Astrocyte of the hippocampus (primary cell): ENCODE measurements at places on chromosomes 7 and 10.

GRCh38 chr7:69090936-69091335, 507.3 kb upstream of the AUTS2 start:
- DNase-seq, result no peak

- peak; percentile 81 for DNase-seq
Observed at GRCh38 chr10:69474742-69475432, 23.6 kb downstream of the TSPAN15 start.

DNA sequence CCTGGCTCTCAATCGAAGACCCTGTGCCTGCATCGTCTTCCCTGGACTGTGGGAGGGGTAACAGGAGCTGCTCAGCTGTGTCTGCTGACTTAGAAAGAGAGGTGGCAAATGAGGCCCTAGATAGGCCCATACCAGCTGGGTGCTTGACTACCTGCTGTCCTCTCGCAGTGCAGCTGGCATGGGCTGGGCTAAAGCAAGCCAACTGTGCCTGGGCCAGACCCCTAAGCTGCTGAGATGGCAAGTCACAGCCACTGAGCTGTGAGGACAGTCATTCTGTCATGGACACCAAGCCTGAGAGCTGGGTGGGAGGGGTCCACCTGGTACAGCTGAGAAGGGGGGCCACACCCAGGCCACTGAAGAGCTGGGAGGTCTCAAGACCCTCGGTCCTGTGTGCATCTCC, 45.8 kb upstream of the AQP1 start:
- no peak for DNase-seq

DNA sequence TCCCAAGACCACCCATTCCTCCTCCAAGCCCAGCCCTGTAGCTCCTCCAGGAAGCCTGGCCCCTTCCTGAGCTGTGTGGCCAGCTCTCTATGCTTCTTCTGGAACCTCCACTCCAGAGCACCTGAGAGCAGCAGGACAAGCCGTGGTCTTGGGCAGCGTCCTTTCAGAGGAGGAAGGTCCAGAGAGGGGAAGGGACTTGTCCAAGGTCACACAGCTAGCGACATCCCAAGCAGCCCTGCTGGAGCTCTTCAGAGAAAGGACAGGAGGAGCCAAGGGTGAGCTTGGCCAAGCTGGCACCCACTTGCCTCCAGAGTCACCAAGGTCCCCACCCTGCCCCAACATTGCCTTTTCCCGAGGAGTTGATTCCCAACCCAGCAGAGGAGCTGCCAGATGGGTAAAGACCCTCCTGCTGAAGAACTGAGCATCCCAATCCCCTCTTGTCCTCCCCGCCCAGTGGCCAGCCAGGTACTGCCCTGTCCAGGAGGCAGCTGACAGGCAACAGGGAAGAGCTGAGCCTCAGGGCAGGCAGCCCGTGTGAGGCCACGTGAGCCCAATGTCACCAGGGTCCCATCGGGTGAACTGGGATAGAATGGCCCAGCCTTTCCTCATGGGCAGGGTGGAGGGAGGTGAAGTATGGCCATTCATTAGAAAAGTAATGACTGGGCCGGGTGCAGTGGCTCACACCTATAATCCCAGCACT, 46.2 kb downstream of the UNC5B start:
- no peak for DNase-seq

DNA sequence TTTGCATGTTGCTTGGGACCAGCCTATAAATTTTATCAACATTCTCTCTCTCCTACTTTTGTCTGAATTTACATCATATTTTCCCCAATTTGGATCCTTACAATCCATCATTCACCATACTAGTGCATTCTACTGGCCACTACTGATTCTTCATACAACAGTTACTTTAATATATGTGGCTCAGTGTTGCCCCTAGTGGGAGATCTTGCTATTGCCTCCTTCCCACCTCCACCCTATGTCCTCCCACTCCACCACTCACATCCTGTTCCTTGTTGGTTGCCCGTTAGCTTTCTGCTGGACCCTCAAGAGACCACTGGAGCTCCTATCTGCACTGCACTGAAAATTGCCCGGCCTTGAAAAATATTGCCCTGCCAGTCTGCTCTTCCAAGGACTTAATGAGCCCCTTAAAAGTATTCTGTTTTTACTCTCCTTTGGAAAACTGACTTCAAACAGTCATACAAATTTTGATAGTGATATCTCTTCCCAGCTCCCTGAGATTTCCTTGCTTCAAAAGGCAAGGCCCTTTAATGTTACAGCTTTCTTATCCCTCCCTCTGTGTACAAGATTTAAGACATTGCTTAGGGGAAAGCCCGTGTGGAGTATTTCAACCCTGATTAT, 243.2 kb upstream of the TMEM229A start:
- DNase-seq, result peak; percentile 22

GRCh38 chr7:158239290-158239981, 348.2 kb downstream of the PTPRN2 start:
- DNase-seq, result peak; percentile 27

GRCh38 chr10:100076750-100077149, 4.9 kb downstream of the CPN1 start:
- no peak for DNase-seq

GRCh38 chr10:43199684-43200537, 61.7 kb downstream of the CSGALNACT2 start:
- no peak for DNase-seq

DNA sequence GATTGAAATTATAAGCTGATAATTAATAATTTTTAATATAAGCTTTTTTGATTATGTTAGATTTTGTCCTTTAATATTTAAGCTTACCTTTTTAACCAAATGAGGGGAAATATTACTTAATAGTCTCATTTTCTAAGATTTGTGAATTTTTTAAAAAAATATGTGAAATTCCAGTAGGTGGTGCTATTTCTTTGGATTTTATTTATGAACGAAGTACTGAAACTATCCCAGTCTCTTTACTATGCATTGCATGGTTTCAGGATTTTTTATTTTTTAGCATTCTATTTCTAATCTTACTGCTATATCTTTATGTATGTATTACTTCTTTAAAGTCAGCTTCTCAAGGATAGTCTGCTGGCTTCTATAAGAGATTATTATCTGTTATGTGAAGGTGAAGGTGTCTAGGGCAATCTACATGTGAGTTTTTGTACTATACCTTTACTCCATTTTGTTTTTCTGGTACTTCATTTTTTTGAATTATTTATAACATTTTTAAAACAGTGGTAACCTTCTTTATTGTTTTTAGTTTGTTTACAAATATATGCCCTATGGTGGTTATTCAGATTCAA, 78.3 kb downstream of the ATRNL1 start:
- DNase-seq, result peak; percentile 7

- no peak for DNase-seq
Observed at GRCh38 chr7:7395785-7396184, 139.9 kb downstream of the COL28A1 start.

DNA sequence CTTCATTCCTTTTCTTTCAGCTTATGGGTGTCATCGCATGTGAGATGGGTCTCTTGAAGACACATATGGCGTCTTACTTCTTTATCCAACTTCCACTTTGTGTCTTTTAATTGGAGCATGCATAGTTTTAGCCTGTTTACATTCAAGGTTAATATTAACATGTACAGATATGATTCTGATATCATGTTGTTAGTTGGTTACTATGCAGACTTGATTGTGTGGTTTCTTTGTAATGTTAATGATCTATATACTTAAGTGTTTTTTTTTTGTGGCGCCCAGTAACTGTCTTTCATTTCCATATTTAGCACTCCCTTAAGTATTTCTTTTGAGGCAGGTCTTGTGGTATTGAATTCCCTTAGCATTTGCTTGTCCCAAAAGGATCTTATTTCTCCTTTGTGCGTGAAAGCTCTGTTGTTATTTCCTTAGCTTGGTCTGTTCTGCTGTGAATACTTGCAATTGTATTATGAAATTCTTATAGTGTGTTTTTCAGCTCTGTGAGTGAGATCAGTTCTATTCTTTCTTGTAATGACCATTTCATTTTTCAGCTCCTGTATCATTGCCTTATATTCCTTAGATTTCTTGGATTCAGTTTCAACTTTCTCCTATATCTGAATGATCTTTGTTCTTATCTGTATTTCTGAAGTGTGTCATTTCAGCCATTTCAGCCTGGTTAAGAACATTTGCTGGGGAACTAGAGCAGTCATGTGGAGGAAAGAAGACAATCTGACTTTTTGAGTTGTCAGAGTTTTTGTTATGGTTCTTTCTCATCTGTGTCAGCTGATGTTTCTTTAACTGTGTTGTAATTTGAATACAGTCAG, 88.4 kb downstream of the ABCA13 start:
- no peak for DNase-seq

- peak; percentile 69 for DNase-seq
Observed at GRCh38 chr7:141649137-141649864, 52.7 kb downstream of the DENND11 start.

DNA sequence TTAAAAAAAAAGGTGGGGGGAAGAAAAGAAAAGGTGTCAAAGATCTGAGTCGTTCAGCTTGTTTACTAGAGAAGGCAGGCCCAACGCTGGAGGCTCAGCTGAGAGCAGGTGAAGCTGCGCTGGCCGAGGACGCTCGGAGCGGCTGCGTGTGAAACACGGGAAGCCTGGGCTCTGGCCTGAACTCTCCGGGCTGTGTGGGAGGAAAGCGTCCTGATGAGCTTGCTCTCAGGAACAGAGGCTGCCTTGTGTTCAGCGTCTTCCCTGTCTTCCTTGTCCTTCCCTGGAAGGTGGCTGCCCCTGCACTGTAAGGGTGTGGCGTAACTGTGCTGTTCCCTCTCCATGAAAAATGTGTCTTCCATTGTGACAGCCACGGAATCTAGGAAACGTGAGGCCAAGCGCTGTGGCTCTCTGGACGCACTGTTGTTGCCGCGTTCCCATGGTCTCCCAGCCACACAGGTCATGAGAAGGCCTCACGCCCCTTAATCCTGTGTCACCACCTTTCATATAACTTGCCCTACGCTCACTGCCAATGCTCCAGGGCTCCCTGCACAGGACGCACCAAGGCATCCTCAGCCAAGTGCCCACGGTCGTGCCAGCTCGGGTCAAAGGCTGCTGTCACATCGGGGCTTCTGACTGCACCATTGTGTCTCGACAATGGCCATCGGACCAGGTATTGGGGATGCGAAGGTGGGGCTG, 15.8 kb downstream of the IL15RA start:
- no peak for DNase-seq

DNA sequence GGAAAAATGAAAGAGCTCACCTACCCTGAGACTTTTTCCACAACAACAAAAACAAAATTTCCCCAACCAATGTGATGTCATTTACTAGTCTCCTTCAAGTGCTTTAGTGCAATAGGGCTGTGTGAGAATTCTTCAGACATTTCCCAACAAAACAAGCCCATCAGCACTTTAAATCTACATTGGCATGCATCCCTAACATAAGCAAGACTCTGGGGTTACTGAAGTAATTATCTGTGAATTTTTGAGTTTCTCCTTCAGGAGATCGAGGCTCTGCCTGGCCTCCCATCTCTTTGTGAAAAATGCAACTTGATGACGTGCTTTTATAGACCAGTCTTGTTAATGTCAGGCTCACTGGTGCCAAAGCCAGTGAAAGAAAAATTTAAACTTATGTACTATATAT, 255.6 kb downstream of the GFRA1 start:
- DNase-seq, result no peak

GRCh38 chr7:70573071-70573661, 558.8 kb upstream of the GALNT17 start:
- peak; percentile 83 for DNase-seq

DNA sequence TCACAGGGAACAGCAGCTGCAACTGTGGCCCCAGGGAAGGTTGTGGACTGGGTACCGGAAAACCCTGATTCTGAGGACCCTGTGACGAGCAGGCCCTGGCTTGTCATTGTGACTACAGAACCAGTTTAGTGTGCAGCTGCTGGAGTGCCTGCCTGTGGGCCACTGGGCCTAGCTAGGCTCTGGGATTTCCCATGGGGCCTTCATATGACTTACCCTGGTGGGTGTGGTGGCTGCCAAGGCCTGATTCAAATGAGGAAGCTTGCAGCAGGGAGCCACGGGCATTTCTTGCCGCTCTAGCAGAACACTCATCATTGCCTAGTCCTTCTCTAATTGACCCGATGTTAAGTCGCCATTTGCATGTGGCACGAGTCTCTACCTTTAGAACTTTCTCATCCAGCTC, 14.7 kb upstream of the CAMK2G start:
- DNase-seq, result peak; percentile 80

GRCh38 chr7:117322741-117323304, at the start of gene WNT2:
Gene WNT2 (minus strand): TSS chr7:117323058. CDS start chr7:117322989, 69 bp downstream.
- DNase-seq, result peak; percentile 58

- no peak for DNase-seq
Observed at GRCh38 chr7:66627881-66628360, 760 bp upstream of the KCTD7 start.

DNA sequence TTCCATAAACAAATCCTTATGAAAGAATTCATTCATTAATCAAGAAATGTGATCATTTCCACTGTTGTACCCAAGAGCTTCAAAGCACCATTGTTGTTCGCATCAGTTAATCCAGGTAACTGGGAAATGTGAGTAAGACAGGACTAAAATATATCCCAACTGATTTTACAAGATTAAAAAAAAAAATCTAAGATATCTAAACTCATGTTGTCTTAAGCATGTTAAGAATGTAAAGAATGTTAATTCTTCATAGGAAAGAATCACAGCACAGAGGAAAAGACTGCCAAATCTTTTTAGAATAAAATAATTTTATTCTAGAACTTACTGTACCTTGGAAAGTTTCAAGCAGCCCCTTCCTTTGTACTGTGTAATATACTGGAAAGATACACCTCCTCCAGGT, 16.4 kb downstream of the FZD1 start:
- DNase-seq, result no peak

DNA sequence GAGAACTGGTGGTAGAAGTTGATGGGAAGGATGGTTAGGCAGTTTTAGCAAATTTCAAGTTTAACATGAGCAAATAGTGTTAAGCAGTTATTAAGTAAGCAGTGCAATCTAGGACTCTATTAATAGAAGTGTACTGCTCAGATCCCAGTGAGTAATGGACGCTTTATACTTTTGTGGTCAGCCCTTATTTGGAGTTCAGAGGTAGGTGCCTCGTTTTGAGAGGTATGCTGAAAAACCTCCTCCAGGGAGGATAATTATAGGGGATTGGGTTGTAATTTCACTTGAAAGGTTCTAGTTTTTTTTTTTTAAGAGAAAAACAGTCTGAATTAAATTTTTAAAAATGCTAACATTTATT, 33.5 kb upstream of the CCDC7 start:
- DNase-seq, result peak; percentile 67

GRCh38 chr7:91940572-91941341, at the start of gene AKAP9:
Gene AKAP9 (plus strand): TSS chr7:91940862. CDS start chr7:91941100, 238 bp downstream.
- peak; percentile 92 for DNase-seq

DNA sequence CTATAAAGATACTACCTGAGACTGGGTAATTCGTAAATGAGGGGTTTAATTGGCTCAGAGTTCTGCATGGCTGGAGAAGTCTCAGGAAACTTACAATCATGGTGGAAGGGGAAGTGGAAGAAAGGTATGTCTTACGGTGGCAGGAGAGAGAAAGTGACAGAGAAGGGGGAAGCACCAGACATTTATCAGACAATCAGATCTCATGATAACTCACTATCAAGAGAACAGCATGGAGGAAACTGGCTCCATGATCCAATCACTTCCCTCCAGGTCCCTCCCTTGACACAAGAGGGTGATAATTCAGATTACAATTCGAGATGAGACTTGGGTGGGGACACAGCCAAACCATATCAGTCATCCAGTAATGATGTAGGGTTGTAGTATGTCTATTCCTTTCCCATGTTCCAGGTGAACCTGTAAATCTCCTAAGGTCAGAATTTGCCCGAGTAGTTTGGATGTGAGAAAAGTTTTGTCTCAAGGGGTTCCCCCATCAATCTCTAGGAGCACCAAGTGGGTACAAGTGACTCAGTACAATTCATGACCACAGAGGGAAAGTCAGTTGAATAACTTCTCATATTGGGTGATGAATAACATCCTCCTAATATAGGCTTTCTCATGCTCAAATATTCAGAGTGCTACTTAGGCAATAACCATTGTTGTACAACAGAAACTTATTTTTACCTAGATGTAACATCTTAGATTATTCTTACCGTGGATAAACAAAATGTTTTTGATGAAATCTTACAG, 39.7 kb upstream of the MTPN start:
- DNase-seq, result no peak

- no peak for DNase-seq
Observed at GRCh38 chr10:3959370-3960325, 174.6 kb upstream of the KLF6 start.
